ENCODE measurements at places on chromosomes 16 and 17.

DNA sequence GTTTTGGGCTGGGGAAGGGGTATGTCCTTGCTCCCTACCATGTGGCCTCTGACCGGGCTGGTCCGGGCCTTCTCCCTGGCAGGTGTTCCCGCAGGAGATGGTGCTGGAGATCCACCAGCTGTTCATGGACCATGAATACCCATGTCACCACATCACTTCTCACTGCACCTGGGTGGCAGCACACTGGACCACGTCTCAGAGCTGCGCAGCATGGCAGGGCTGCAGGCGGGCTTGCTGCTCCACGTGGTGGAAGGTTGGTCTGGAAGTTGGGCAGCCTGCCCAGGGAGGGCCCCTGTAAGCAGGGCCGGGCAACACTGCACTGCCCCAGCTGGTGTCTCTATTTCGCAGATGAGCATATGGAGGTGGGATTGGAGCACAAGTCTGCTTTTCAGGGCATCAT is 169.5 kb upstream of the ZNF267 start:
- no peak for DNase-seq

GRCh38 chr17:52383493-52384100 is 225.1 kb upstream of the CA10 start:
- peak; percentile 48 for DNase-seq

DNA sequence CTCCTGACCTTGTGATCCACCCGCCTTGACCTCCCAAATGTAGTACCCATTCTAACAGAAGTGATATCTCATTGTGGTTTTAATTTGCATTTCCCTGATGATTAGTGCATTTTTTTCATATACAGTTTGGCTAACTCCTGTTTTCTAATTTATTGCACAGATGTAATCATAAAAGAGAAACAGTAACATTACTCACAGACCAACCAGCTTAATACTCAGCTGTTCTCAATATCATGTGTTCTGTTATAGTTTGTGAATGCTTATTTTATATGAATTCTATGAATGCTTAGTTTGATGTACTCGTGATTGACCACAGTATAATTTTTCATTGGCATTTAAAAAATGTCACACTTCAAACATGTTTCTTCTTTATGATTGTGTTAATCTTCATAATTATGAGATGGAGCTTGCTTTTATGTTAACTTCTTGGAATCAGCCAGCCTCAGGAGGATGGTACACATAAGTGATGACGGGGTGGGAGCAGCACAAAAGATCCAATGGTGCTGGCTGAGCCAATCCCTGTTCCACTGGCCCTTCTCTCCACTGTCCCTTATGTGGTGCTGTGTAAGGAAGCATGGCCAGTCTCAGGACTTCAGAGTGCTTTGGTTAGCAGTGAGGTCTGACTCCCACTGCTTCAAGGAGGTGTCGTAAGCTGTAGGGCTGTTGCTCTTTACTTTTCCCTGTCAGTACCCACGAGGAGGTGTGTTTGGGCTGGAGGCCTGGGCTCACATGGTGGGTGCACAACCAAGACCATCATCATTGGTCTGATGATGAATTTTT is 191.0 kb downstream of the SPECC1 start:
- no peak for DNase-seq

GRCh38 chr17:64499805-64500486 is 3.1 kb upstream of the POLG2 start:
- DNase-seq, result no peak

GRCh38 chr17:9729034-9729650 is 62.2 kb downstream of the DHRS7C start:
- peak; percentile 59 for DNase-seq

- no peak for DNase-seq
These were observed 3.0 kb upstream of the PIK3R5 start for GRCh38 chr17:8968503-8968902.

DNA sequence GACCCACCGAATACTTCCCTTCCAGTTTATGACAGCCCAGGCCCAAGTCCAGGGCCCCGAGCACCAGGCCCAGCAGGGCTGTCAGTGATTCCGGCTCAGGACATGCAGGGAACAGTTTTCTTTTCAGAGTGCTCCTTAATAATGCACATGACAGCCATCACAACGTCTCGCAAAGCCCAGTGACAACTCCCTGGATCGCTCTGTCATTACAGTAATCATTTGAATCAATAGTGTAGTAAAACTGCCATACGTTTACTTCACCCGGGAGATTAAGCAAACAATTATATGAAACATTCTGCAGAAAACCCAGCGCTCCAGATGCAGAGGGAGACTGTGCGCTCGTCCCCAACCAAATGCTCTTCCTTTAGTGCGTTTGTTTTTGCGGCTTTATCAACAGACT is 162.6 kb upstream of the CDH13 start:
- DNase-seq, result no peak

DNA sequence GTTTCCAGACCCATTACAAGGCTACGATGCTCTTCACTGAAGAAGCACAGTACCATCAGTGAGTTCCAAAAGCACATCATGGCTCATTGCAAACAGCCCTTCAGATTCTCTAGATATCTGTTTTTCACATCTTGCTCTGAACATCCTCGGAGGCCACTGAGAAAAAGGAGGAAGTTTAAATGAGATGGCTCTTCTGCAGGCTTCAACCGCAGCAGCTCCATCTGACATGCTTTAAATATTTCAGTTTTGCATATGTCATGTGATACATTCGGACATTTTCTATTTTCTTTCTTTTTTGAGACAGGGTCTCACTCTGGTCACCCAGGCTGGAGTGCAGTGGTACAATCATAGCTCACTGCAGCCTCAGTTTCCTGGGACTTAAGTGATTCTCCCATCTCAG is 396.8 kb downstream of the NPIPA8 start:
- DNase-seq, result no peak

DNA sequence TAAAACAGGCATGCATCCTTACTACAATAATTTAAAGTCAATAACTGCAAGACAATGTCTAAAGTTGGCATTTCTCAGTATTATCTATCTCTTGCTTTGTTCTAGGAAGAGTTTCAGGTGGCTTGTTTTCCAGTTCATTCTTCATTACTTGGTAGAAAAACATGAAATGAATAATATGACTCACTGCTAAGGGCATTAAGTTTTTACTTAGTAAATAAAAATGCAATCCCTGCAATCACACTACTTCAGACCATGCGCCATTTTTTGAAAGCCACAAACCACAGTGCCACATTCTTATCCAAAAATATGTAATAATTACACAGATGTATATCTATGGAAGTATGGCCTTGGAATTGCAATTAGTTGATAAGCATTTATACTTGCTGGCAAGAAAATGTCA is 55.4 kb downstream of the CREBBP start:
- DNase-seq, result no peak

- no peak for DNase-seq
These were observed 24.1 kb downstream of the BAHCC1 start for GRCh38 chr17:81419319-81419885.

DNA sequence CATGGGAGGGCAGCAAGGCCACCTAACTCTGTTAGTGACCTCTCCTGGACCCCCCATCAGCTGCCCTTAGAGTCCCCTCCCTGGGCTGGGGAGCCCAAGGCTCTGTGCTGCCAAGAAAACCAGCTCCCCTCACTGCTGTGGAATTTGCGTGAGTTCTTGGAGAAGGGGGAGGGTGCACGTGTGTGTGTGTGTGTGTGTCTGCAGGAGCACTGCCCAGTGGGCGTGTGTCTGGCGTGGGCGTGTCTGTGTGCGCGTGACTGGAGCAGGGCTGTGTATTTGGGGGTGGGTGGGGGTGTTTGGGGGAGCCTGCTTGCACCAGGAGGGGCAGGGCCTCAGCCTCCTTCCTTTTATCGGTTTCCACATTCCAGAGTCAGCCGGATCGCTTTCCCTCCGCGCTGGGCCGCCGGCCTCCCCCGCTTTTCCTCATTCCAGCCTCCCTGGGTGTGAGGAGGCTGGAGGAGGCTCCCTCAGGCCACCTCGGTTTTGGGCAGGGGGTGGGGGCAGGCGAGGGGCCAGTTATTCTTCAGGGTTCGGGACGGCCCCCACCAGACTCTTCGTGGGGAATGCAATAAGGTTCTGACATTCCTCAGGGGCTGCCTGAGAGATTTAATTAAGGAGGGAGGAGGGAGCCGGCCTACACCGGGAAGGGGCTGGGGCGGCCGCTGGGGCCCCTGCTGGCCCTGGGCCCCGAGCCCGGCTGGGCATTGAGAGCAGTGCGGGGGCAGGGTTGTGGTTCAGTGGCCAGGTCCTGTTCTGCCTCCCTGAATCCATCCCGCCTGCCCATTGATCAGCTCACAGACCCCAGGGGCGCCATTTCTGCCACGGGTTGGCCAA is 2.5 kb downstream of the VASN start:
- no peak for DNase-seq

- no peak for DNase-seq
These were observed 437.2 kb downstream of the HAPSTR1 start for GRCh38 chr16:9528511-9529079.

- no peak for DNase-seq
These were observed 15.1 kb downstream of the GJD3 start for GRCh38 chr17:40349477-40349894.

DNA sequence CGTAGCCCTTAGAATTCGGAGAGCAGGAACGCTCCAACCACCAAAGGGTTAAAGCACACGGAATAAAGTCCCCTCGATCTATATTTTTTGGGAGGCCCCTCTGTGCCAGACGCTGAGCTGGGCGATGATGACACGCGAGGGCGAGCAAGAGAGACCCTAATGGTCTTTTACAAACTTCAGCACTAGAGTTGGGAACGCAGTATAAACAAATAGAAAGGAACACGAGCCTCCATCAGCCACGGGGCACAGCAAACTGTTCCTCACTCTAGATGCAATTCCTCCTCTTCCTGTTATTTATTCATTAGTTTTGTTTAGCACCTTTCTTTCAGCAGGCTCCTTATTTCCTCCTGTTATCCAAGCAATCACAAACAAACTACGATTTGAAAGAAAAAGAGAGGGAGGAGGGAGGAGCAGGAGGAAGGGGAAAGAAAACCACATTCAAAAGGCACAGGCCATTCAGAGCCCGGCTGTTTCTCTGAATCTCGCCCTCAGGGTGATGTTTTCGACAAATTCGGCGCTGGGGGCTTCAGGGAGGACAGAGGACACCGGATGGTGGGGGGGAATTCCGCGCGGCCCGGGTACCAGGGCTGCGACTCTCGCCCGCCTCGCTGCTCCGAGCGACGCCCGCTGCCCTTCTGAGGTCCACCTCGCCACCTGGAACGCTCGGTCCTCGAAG is 1.6 kb downstream of the TOX3 start:
- DNase-seq, result no peak

- no peak for DNase-seq
These were observed 17.8 kb downstream of the UTS2R start for GRCh38 chr17:82389379-82389778.

GRCh38 chr16:84007965-84008364 is 34.6 kb downstream of the SLC38A8 start:
- DNase-seq, result no peak

GRCh38 chr16:31513126-31513525 is 4.9 kb upstream of the RUSF1 start:
- no peak for DNase-seq

DNA sequence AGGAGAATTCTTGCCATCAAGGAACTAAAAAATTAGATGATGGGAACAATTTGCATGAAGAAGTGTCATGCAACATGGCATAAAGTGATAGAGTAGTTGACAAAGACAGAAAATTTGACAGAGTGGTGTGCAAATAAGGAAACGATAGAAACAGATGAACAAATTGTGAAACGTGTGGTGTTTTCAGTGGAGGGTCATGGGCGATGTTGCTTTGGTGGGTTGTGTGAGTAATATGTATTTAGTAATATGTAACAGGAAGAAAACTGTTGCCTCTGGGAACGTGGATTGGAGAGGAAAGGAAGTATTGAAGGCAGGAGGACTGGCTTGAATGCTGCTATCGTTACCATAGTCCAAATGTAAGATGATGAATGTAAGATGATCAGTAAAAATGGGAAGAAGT is 3.6 kb downstream of the COX10 start:
- no peak for DNase-seq

GRCh38 chr17:16435925-16436886 is 20.8 kb downstream of the TRPV2 start:
- no peak for DNase-seq

DNA sequence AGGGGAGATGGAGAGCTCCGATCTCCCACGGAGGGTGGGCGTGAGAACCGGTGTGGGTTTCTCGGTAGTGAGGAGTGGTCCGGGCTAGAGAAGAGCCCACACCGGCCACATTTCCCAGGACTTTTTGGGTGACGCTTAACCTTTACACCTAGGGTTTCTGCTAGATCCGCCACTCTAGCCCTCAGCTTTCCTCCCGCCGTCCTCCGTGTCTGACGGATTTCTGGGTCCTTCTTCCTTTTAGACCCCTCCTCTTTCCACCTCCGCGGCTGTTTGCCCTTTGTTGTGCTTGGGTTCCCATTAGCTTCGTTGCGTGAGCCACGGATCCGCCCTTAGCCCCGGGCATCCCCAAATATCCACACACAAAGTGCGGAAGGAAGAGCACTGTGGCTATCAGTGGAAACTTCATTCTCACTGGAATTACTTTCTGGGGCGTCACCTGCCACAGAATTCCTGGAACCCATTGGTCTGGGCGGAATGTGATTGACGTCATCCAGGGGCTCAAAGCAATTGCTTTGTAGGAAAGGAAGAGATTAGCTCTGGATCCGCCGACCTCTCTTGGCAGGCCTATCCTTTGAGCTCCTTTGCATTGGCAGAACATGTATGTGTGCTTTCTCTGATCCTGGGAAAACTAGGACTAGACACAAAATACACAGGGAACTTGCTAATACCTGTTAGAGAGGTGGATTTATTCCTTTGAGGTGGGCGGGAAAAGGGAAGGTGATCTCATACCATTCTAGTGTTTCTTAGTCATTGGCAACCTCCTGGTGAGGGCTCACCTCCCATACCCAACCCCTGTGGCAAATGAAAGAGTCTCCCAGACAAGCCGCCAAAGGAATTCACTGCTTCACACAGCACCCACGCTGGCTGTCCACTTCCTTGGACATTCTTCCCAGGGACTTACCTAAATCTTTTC is 654 bp downstream of the TNFAIP1 start:
- peak; percentile 45 for DNase-seq

All from KBM-7 (cell line).